ENCODE measurements at places on chromosomes 2 and 18. TPM values are rescaled to one million over a fixed set of nuclear protein-coding genes. Genes with fewer than 3 reads are reported as not detected.

DNA sequence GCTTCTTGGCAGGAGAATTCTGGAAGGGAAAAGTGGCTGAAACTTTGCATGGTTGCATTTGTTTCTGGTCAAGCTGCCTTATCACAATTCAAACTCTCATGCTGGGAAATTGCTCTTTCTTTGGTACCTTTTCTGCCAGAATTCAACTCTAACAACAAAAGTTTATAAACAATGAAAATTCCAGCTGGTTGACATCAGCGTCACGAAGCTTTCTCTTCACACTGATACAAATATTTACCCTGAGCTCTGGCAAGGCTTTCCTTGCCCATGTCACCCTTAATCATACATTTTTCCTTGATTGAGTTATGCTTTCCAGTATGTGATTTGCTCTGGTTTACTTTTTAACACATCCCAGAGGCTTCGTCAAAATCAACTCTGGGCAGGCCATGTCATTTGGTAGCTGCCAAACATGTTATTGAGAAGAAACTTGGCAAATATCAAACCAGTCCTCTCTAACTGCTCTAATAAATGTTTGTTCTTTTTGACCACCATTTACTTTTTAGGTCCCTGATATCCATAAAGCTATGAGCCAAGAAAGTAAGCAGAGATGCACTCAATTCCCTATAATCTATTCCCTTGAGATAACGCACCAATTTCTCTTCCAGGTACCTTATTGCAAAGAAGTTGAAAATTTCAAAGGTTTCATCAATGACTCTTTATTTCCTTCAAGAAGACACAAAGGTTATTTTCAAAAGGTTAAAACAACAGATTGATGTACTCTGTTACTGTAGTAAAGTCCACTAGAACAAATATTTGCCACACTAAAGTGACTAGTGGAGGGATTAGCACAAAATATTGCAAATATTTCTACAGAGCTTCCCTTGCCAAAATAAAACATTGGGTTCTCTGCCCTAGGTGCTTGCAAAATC, 1241.1 kb upstream of the ZEB2 start:
- peak; percentile 82 for DNase-seq

DNA sequence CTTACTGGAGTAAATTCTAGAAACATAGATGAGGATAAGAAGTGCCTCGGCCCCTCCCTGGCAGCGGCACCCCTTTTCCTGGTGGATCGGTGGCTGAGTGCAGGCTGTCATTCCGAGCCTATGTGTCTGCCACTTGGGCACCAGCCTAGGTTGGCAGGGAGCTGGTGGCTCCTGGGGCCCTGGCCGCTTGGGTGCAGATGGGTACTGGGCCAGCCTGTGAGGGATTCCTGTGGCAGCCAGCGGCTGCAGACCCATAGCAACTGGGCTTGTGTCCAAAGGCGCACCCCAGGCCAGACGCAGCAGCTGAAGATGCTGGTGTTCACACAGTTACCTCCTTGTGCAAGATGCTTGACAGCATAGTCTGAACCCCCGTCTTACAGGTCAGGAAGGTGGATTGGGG, 2.8 kb downstream of the SNORC start:
- no peak for DNase-seq

DNA sequence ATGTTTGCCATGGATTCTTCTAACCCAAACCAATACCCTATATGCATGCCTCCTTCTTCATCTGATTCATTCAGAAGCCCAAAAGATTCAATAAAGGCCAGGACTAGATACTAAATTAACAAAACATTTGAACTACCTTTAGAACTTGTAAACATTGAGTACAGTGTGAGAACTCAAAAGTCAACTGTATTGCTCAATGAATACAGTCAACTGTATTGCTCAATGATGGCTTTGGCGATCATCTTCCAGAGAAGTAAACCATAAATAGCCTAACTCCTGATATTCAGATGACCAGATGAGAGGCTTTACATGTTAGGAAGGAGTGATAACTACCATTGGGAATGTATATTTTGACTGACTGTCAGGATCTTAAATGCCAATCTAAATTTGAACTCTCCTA, 206.5 kb upstream of the ITGA4 start:
- no peak for DNase-seq

DNA sequence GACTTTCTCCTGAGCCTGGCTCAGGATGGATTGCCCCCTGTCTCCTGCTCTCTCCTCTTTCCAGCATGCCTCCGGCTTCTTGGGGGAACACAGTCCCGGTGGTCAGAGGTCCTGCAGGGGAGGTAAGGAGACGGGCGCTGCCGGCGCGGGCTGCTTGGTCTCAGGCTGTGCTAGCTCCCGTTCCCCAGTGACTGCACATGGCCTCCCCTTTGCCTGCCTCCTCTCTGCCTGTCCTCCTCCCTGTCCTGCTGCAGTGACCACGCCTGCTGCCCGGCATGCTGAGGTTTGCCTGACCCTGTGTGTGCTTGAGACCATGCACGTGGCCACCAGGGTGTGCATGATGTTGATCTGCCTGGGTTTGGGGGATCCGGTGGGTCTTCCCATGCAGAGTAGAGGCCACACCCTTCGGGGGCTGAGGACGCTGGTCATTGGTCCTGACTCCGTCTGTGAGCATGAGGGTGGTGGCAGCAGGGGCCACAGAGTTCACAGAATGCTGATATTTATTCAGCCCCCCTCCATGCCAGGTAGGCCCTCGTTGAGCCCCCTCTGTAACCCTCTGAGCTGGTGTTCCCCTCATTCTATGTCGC, 42.9 kb upstream of the MCFD2 start:
- no peak for DNase-seq

- DNase-seq: no peak
These were observed 1074.4 kb upstream of the GYPC start for GRCh38 chr2:125581557-125581956.

GRCh38 chr2:22035361-22035830, 911.6 kb downstream of the TDRD15 start:
- DNase-seq: no peak

DNA sequence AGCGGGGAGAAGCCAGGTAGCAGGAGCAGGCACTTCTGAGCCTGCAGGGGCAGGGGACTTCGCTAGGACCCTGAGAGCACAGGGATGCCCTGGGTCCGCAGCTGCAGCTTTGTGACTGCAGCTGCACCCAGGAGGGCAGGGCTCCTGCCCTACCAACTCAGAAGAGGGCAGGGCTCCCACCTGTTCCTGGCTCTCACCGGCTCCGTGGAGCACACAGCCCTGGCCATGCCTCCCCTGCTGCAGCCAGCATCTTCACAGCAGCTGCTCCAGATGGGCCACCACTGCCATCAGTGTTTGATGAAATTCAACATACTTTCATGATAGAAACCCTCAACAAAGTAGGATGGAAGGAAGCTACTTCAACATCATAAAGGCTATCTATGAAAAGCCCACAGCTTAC, 92.7 kb downstream of the FAM210A start:
- no peak for DNase-seq

DNA sequence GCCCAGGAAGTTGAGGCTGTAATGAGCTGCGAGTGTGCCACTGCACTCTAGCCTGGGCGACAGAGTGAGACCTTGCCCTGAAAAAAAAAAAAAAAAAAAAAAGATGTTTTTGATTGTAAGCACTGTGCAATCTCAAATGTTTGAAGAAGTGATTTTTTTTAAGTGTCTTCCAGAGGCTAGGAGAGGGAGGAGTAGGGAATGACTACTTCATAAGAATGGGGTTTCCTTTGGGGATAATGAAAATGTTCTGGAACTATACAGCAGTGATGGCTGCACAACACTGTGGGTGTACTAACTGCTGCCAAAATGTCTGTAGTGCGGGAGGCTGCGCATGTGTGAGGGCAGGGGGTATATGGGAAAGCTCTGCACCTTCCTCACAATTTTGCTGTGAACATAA, 83.7 kb downstream of the MCFD2 start:
- DNase-seq: no peak

GRCh38 chr2:201072201-201072530, 365 bp downstream of the NDUFB3 start:
- no peak for DNase-seq

GRCh38 chr2:99420751-99421299, 69.0 kb downstream of the REV1 start:
- peak; percentile 13 for DNase-seq

- DNase-seq: no peak
These were observed 169.0 kb downstream of the EIPR1 start for GRCh38 chr2:3208591-3208990.

GRCh38 chr18:40407909-40408308, 1547.1 kb upstream of the PIK3C3 start:
- DNase-seq: no peak

- DNase-seq: no peak
These were observed 360.1 kb upstream of the VWC2L start for GRCh38 chr2:214050731-214051130.

The KATNAL2 gene
- 0.33 TPM for total RNA-seq

The GPR35 gene
- 0.13 TPM for total RNA-seq

The SLC4A1AP gene
- total RNA-seq: 30.3 TPM

The MAL gene
- total RNA-seq: not detected

The LYPD6 gene
- total RNA-seq: 1.8 TPM

The LIMS2 gene
- total RNA-seq: 12.4 TPM

The MRPS9 gene
- total RNA-seq: 30.5 TPM

Measured in pulmonary artery endothelial cell (primary cell).